Activated T-cell treated with anti-CD3 and anti-CD28 coated beads, Interleukin-2, amount 50 U/mL, for 4 hours (primary cell): ENCODE measurements at places on chromosomes 6 and 20.

- no peak for DNase-seq
Measured at GRCh38 chr20:13101276-13101675, 92.5 kb downstream of the SPTLC3 start.

DNA sequence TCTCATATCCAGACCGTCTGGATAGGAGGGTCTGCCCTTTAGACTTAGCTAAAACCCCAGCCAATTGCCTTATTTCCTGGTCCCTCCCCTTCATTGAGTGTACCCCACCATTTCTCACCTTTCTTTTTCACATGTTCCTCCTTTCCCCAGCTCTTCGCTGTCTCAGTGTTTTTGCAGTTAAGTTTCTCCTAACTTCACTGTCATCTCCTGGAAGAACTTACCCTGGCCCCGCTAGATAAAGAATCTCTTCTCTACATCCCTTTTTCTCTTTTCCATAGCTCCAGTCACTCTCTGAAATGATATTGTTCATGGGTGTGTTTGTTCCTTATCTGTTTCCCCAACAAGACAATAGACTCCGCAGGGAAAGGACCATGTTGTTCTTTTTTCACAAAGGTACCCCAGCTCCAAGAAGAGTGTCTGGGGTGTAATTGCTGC is 208.8 kb downstream of the TSHZ2 start:
- DNase-seq = no peak

GRCh38 chr20:39775110-39775509 is 813.0 kb downstream of the DHX35 start:
- no peak for DNase-seq

GRCh38 chr6:38169221-38169976 is 349.9 kb downstream of the ZFAND3 start:
- DNase-seq = no peak

DNA sequence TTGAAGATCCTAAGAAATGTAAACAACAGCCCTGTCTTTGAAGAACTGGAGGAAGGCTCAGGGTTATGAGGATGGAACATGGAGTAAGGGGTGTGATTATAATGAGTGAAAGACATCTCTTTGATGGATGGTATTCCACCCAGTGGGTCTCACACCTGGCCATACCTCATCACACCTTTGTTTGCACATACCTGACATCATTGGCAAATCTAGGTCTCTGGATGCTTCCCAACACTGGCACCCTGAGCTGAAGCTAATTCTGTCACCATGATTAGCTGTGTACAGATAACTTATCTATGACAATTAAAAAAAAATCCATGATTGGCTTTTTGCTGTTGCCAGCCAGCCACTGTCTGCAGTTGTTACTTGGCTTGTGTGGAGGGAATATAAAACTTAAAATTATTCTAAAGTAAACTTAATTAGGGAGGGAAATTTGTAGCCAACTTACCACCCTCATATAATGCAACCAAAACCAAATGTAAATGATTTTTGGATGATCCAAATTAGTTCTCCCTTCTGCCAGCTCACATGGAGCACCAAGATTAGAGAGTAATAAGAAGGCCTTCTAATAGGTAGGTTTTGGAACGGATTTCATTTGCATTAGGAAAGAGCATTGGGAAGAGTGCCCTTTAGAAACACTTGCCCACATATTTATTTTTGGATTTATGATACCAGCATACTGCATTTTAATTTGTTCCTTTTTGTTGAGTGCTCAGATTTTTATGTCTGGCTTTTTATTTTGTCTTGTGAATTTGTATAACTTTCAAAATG is 249.5 kb downstream of the SOX4 start:
- DNase-seq = no peak

DNA sequence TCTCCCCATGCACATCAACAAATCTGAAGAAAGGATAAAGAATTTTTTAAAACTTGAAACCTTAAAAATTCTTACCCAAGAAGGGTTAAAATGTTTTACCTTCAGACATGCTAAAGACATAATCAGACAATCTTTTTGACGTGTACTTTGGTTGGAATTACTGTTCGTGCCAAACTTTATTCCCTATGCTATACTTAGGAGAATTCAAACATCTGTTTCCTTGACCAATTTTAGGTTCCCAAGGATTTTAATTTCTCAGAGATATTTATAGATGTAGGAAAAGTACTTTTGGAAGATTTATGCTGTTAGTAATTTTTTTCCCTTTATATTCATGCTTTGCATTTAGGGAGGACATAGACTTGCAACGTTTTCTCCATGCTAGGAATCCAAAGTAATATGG is 108.4 kb downstream of the AFG1L start:
- no peak for DNase-seq

- no peak for DNase-seq
Measured at GRCh38 chr6:156689656-156690055, 87.5 kb upstream of the ARID1B start.

DNA sequence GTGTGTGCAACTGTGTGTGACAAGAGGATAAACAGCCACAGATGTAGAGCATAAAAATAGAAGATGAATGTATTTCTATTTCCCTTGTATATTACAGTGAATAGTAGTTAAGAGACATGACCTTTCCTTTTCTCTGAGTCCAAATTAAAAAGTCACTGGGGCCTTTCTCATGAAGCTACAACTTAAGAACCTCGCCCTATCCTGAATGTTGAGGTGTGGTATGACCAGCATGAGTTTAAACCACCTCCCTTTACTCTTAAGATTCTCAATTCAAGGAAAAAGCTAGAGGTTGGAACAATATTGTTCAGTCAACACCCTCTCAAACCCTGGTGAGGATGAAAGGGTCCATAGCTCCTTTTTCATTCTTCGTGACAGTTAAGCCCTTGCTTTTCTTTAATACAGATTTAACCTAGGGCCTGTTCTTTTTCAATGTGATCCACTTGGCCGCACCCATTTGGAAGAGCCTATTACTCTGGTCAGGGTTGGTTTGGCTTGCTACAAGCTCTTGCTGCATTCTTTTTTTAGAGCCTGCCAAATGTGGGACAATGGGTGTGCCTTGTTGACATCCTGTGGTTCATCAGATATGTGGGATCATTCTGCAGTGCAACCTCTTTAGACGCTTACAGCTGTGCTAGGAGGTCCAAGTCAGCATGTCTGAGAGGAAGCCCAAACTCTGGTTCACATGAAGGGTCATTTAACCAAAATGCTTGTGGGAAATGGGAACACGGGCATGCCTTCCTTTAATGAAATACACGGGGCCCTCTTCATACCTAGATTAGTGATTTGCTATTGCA is 290.0 kb downstream of the HAO1 start:
- DNase-seq = no peak

DNA sequence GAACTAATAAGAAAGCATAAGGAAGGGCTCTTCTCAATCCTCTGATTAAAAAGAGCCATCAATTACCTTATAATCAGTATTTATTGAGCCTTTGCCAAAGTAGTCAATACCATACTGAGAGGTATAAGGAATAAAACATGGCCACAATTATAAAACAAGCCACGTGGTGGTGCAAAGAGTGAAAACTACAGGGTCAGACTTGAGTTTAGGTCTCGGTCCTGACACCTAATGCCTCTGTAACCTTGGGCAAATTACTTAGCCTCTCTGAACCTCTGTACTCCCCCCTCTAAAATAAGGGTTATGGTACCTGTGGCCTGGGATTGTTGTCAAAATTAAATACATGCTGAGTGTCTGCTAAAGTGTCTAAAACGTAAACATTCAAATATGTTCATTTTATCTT is 11.8 kb downstream of the TRIM10 start:
- no peak for DNase-seq

DNA sequence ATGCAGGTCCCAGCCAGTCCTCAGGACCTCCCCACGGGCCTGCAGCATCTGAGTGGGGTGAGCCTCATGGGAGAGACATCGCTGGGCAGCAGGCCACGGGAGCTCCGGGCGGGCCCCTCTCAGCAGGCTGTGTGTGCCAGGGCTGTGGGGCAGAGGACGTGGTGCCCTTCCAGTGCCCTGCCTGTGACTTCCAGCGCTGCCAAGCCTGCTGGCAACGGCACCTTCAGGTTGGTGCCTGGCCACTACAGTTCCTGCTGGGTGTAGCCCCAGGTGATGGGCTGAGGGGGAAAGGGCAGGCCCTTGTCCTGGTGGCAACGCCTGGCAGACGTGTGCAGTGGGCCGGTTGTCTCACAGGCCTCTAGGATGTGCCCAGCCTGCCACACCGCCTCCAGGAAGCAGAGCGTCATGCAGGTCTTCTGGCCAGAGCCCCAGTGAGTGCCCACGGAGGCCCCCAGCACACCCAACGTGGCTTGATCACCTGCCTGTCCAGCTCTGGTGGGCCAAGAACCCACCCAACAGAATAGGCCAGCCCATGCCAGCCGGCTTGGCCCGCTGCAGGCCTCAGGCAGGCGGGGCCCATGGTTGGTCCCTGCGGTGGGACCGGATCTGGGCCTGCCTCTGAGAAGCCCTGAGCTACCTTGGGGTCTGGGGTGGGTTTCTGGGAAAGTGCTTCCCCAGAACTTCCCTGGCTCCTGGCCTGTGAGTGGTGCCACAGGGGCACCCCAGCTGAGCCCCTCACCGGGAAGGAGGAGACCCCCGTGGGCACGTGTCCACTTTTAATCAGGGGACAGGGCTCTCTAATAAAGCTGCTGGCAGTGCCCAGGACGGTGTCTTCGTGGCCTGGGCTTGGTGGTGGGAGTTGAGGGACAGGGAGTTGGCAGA is 787 bp upstream of the TNFRSF6B start:
- DNase-seq = no peak
